ENCODE measurements at places on chromosomes 11 and 22. TPM values are rescaled to one million over a fixed set of nuclear protein-coding genes. Genes with fewer than 3 reads are reported as not detected.

OR9G4 gene
- not detected for total RNA-seq

BDNF gene
- 0.28 TPM for total RNA-seq

CSTPP1 gene
- total RNA-seq: 5.6 TPM

SORL1 gene
- 124 TPM for total RNA-seq

RTN4R gene
- total RNA-seq: 1.1 TPM

GRAP2 gene
- total RNA-seq: 38.2 TPM

KRTAP5-1 gene
- not detected for total RNA-seq

CALCA gene
- total RNA-seq: 14.3 TPM

PRAME gene
- total RNA-seq: not detected
